ENCODE measurements at places on chromosomes 3 and 15.
A peak's percentile ranks its signal among the peaks of the same experiment; 100 is the strongest.

- peak; percentile 20 for DNase-seq
Measured at GRCh38 chr15:93829115-93829870, 402.1 kb upstream of the MCTP2 start.

GRCh38 chr3:111577798-111578685, 17.1 kb downstream of the ZBED2 start:
- peak; percentile 20 for DNase-seq

GRCh38 chr3:149042789-149043386, 43.4 kb downstream of the HLTF start:
- no peak for DNase-seq

DNA sequence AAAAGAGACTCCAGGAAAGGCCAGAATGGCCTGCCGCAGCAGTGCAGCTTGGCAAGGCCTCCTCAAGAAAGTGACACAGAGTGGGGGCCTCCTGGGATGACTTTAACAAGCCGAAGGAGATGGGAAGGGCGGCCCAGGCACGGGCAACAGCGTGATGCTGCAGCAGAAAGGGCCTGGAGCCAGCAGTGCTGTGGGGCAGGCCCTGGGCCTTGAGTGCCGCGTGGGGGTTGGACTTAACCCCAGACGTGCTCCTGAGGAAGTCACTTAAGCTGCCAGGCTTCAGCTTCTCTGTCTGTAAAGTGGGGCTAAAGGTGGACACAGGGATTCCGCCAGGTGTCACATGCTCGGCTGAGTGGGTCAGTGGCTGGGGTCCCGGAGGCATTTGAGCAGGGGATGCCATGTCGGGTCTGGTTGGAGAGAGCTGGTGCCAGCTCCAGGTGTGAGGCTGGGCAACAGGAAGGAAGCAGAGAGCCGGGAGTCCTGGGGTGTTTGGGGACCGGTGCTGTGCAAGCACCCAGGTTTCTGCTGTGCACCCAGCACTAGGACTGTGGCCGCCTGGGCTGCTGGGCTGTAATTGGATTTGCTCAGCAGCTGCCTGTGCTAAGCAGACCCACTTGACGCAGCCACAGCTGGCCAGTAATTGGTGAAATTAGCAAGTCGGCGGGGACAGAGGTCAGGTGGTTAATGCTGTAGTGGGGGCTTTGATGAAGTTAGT, 7.8 kb downstream of the DNAJB8 start:
- no peak for DNase-seq

- no peak for DNase-seq
Measured at GRCh38 chr3:129582799-129583198, 23.7 kb downstream of the PLXND1 start.

- DNase-seq, result no peak
Measured at GRCh38 chr15:43118286-43118685, 12.4 kb upstream of the UBR1 start.

DNA sequence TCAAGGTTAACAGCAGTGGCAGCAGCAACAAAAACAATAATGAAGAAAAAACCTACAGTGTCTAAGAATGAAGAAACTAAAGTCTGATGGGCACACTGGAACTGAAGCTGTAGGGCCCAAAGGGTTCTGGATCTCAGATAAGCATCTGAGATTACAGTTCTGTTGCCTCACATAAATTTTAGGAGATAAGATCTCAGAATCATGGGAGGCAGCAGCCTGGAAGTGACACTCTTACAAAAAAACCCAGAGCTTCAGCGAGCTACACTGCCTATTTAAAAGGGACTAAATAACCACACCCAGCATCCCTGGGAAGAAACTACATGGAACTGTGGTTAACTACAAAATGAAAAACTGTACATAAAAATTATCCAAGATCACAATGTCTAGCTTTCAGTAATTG, 61.2 kb downstream of the PLD1 start:
- DNase-seq, result no peak

- peak; percentile 33 for DNase-seq
Measured at GRCh38 chr3:157204431-157204830, 44.5 kb upstream of the CCNL1 start.

- DNase-seq, result no peak
Measured at GRCh38 chr3:84175449-84175848, 783.3 kb upstream of the CADM2 start.

DNA sequence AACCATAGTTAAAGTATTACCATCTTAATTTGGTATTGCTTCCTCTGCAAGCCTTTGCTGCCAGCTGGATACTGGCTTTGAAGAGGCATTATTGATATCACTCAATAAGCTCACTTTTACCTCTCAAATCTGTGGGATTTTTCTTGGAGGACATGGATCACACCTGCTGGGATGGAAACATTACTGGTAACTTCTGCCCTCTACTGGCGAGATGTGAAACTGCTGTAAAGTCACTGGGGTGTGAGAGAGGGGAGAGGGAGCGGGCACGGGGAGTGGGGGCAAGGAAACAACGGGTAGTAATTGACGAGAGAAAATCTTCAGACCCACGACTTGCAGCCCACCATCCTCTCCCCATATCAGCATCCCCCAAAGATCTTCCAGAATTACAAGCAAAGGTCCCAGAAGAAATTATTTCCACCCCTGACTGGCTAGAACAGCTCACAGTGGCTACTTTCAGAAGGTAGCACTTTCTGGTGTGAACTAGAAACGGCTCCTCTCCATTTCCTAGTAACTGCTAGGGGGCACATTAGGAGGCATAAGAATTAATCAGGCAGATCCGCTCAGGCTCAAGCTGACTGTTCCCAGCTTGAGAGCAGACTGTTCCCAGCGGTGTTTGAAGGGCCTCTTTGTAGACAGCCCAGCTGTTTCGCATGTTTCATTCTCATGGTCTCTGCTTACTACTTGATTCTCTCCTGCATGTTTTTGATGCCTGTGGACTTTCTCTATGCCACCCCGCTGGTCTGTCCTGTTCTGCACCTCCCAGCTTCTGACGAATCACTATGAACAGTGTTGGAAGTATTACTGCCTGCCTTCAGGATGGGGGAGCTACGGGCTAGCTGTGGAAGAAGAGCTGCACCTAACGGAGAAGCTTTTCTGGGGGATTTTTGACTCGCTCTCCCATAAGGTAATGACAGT, 230.4 kb upstream of the CHRM5 start:
- peak; percentile 52 for DNase-seq

- no peak for DNase-seq
Measured at GRCh38 chr3:4614070-4614469, 120.9 kb downstream of the ITPR1 start.

GRCh38 chr3:134535186-134535970, 49.5 kb downstream of the CEP63 start:
- no peak for DNase-seq

GRCh38 chr3:59920822-59921221, 871.0 kb upstream of the CFAP20DC start:
- DNase-seq, result no peak

GRCh38 chr15:85689729-85690128, 105.0 kb downstream of the KLHL25 start:
- peak; percentile 84 for DNase-seq

DNA sequence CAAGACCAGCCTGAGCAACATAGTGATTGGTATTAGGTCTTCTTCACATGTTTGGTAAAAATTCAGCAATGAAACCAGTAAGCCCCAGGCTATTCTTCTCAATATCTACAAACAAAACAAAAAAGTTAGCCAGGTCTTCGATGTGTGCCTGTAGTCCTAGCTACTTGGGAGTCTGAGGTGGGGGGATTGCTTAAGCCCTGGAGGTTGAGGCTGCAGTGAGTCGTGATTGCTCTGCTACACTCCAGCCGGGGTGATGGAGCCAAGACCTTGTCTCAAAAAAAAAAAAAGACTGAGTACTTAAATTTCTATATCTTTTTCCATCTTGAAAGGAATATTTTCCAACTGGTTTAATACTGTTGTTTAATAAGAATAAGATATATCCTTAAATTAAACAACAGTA, 106.8 kb downstream of the MBNL1 start:
- DNase-seq, result no peak

- DNase-seq, result no peak
Measured at GRCh38 chr15:41777421-41777973, 3.2 kb downstream of the MAPKBP1 start.

DNA sequence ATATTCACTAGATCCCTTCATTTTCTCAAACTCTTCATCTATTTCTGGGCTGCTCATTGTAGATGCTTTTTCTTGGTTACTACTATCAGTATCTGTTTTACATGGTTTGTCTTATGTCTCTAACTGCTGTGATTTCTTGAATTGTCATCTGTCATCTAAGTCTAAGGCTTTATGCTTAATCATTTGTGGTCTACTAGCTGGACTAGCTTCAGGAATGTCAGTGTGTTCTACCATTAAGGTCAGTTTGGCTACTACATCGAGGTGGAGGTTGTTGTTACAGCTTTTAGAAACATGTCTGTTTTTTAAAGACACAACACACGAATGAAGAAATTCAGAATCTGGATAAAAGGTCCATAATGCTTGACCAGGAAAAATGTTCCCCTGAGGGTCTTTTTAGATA, 82.2 kb downstream of the ABI3BP start:
- no peak for DNase-seq

- no peak for DNase-seq
Measured at GRCh38 chr3:193791041-193792032, 198.3 kb downstream of the OPA1 start.

DNA sequence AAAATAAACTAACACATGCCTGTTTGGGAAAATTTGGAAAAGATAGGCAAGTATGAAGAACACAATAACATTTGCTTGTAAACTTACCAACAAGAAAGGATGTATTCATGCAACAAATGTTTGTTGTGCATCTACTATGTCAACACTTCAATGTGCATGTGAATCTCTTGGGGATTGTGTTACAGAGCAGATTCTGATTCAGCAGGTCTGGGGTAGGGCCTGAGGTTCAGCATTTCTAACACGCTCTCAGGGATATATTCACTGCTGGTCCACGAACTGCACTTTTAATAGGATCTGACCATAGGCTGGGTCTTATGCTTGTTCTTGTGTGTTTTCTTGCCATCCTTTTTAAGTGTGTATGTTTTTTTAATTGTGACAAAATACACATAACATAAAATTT, 11.8 kb downstream of the GPD1L start:
- DNase-seq, result no peak

- DNase-seq, result no peak
Measured at GRCh38 chr3:43921056-43921648, 230.4 kb downstream of the ABHD5 start.

GRCh38 chr3:146280864-146281263, 30.0 kb upstream of the PLSCR4 start:
- no peak for DNase-seq

GRCh38 chr15:38111070-38111469, 141.6 kb upstream of the SPRED1 start:
- DNase-seq, result no peak

- DNase-seq, result no peak
Measured at GRCh38 chr3:66443118-66443803, 57.6 kb downstream of the LRIG1 start.

DNA sequence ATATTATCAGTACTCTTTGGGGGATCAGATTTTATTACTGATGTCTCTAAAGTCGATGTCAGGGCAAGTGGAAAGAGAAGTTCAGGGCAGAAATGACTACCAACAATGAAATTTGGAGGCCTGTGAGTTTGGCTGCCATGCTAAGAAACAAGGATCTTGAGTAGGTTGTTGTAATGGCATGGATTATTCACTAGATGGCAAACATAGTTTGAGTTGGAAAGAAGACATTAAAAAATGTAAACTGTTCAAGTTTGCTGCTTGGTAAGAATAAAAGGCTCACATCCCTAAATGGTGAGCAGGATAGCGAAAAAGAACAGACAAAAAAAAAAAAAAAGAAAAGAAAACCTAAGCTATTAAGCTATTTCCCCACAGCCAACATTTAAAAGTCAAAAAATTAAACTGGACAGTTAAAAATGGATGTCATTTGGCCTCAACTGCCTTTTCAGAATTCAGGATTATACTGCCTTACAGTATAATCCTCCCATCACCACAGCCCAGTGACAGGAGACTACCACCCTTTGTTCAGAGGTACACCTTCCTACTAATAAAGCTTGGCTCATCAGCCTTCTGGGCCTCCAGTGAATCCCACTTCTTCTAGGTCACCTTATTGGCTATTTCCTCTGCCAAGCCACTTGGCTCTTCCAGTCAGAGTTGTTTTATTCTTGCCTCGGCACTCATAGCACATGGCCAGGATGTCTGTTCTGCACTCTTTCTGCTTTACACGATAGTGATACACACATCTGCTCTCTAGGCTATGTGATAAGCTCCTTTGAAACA, 163.7 kb downstream of the PLD1 start:
- peak; percentile 69 for DNase-seq

DNA sequence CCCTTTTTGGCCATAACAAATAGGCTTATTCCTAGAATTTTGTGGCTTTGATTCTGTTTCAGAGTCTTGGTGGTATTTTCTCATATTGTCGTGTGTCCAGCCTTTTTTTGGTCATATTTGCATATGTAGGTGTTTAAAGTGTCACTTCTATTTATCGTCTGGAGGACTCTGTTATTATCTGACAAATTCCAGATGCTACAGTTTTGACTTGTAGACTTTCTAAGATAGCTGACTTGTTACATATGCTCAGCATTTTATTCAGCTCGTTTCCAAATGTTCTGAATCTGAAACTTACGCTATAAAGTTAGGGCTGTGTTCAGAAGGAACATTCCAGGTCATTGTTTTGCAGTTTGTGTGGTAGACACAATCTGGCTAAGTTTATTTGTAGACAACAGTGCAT, 1.9 kb downstream of the PPP4R2 start:
- DNase-seq, result no peak

- DNase-seq, result no peak
Measured at GRCh38 chr3:177068967-177069366, 128.3 kb downstream of the TBL1XR1 start.

DNA sequence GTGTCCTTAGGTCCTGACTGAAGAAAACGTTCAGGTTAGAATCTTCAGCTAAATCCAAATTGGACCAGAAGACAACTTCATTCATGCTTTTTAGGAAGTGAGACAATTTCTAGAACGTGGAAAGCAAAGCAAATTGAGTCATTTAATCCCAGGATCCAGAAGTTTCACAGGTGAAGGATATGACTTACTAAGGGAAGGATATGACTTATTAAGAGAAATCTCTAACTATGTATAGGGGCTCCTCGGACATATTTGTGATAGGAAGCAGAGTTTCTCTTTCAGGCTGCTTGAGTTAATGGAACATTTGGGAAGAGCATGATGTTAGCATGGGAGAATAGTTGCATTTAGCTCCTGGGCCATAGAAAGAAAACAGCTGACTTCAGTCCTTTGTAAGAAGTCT, 16.1 kb upstream of the PLOD2 start:
- DNase-seq, result no peak

- no peak for DNase-seq
Measured at GRCh38 chr3:157573780-157574378, 70.7 kb upstream of the VEPH1 start.

GRCh38 chr3:127426444-127427153, 138.8 kb upstream of the PRR20G start:
- DNase-seq, result peak; percentile 56

Data from Ammon's horn (tissue), 1 donor.